ENCODE measurements at places on chromosomes 6 and 20. TPM values are rescaled to one million over a fixed set of nuclear protein-coding genes. Genes with fewer than 3 reads are reported as not detected.

XPO5 gene
- total RNA-seq, result 18.2 TPM

RNF114 gene
- total RNA-seq, result 65.2 TPM

NKAIN4 gene
- not detected for total RNA-seq

- no peak overlapping the region for H3K4me3 ChIP-seq
- no peaks in the 10 kb centered on the region for H3K27me3 ChIP-seq
- peaks cover 10% of the 10 kb centered on the region for H3K4me1 ChIP-seq
- H3K36me3 ChIP-seq, result no peaks in the 10 kb centered on the region
Measured at GRCh38 chr6:159695984-159696383, 2.9 kb upstream of the SOD2 start.

DNA sequence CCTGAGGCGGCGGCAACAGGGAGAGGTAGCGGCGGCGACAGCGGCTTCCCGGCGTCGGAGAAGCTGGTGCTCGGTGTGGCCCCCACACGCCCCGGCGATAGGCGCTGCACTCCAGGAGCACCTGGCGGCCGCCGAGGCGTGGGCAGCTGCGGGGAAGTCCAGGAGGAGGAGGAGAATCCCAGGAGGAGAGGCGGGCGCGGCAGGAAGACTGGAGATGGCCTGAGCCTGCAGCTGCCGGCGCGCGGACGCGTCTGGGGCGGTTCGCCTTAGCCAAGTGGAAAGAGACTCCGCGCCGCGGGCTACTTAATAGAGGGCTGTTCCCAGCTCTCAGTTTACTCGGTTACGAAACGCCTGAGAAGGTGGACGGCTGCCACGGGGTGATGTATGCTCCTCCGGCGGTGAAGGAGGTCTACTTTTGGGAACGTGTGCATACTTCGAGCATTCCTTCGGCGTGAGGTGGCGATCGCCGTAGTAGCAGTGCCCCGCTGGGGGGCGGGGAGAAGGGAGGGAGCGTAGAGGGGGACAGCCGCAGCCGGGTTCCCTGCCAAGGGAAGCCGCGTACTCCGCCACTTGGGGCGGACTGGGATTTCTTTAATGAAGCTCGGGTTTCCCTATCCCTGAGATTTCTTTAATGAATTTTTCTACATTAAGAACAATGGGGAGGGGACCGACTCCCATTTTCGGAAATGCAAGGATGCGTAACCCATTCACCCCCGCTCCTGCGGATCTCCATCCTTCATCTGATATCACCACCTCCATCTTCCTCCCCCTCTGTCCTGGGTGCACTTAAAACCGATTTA, at the start of gene COL12A1:
COL12A1 (minus strand) TSS at position 278 of the 800 bp plus-strand sequence. CDS start 3,261 bp downstream, outside the sequence.
- peaks cover 12% of the 10 kb centered on the region for H3K4me1 ChIP-seq
- peak within 1 kb of the TSS; percentile 99 for H3K27ac ChIP-seq
- H3K4me3 ChIP-seq, result peak within 1 kb of the TSS; percentile 92
- DNase-seq, result peak; percentile 99

DNA sequence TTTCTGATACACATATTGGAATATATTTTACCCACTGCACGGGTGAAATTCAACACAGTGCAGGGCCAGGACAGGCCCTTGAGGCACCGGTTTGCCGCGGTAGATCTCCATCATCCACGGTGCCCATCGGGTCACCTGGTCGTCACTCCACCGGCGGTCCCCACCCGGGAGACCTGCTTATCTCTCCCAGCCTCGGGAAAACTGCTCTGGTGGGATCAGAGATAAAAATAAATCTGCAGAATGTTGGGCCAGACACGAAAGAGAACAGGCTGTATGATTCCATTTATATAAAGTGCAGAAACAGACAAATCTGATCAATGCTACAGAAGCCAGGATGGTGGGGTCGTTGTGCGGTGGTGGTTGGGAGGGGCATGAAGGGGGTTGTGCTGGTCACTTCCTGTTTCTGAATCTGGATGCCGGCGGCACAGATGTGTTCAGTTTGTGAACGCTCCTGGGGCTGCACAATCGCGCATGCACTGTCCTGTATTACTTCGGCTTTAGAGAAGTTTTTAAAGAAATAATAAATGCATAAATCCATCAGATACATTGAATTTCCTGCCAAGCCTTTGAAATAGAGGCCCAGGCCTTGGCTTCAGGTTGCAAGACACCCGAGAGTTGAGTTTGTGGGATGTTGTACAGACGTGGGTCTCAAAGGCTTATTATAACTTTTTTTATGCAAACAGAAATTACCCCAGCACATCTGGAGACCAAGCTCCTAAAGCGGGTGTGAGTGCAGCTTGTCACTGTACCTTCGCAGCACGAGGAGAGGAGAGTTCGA, 54.3 kb downstream of the ANKRD60 start:
- no peaks in the 10 kb centered on the region for H3K36me3 ChIP-seq
- DNase-seq, result peak; percentile 14
- peaks cover 8% of the 10 kb centered on the region for H3K4me1 ChIP-seq
- no peaks in the 10 kb centered on the region for H3K27me3 ChIP-seq
- peak overlapping the region; percentile 38 for H3K27ac ChIP-seq

DNA sequence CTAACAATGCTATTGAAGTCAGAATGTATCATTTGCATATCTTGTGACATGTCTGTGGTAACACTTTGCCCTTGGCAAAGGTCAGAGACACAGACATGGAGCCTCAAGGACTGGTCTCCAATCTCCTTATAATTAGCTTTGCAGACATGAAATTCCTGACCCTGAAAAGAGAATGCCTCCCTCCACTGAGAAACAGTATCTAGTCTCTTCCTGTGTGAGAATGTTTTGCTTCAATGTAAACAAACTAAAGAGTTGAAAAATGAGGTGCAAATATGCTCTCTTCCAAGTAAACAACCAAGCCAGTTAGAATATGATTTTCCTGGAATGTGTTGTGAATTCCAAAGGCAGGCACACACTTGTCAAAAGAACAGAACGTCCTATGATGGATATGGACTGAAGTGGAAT, 407.1 kb upstream of the MARCKS start:
- H3K36me3 ChIP-seq, result no peaks in the 10 kb centered on the region
- peaks cover 25% of the 10 kb centered on the region for H3K4me1 ChIP-seq
- H3K27me3 ChIP-seq, result no peaks in the 10 kb centered on the region
- no peak overlapping the region for H3K4me3 ChIP-seq

DNA sequence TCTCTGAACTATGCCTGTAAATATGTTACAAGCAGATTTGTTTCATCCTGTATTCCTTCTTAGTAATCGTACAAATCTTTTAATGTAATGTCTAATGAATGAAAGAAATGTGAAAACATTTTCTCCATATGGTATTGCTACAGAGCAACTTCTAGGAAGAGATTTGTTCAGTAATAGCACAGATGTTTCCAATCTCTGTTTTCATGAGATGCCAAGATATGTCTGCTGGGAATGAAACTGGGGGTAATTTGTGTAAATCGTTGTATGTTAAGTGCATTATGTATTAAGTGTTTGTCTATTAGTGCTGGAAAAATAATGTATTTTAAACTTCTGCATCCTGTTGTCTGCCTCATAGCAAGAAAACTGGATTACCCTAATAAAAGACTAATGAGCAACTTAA, 722.2 kb upstream of the EYS start:
- peak; percentile 94 for DNase-seq
- no peaks in the 10 kb centered on the region for H3K27me3 ChIP-seq
- H3K4me1 ChIP-seq, result no peaks in the 10 kb centered on the region

DNA sequence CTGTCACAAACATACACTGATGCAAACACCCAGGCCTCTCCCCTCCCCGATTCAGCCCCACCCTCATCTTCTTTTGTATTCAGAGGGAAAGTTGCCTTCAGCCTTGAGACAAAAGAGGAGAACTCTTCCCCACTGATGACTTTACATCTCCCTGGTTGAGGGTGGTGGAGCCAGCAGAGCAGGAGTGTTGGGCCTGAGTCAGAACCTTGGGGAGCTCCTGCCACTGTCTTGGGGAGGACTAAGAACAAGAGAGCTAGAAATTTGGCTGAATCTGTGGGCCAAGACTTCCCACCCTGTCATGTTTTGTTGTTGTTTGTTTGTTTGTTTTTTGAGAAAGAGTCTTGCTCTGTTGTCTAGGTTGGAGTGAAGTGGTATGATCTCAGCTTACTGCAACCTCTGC, 89.1 kb downstream of the MDGA1 start:
- H3K27me3 ChIP-seq, result peaks cover 10% of the 10 kb centered on the region
- no peaks in the 10 kb centered on the region for H3K36me3 ChIP-seq
- H3K27ac ChIP-seq, result no peak overlapping the region
- no peaks in the 10 kb centered on the region for H3K4me1 ChIP-seq
- H3K4me3 ChIP-seq, result no peak overlapping the region
- no peak for DNase-seq

- no peaks in the 10 kb centered on the region for H3K36me3 ChIP-seq
- no peak overlapping the region for H3K4me3 ChIP-seq
- no peak overlapping the region for H3K27ac ChIP-seq
Measured at GRCh38 chr6:26128013-26128771, 41.0 kb downstream of the HFE start.
